ENCODE measurements at places on chromosomes 1 and 21.

GRCh38 chr1:183080406-183080805, 57.2 kb downstream of the LAMC1 start:
- DNase-seq: no peak

DNA sequence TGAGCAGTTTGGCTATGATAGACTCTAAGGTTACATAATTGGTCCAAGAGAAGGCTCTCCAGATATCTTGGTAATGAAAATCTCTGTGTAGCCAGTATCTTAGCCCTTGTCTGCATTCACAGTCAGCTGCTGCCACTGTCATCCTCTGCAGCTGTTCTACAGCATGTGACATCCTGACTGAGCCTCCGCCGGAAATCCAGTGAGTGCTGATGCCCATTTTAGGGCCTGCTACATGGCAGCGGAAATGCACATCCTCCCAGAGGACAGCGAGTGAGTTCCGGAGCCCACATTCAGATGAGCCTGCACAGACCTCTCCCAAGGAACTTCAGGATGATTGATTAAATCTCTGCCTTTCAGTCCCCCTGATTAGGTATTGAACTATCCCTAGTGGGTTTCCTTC, 237.1 kb downstream of the HHIPL2 start:
- peak; percentile 3 for DNase-seq

GRCh38 chr1:77506771-77507170, 175.7 kb downstream of the ZZZ3 start:
- no peak for DNase-seq

DNA sequence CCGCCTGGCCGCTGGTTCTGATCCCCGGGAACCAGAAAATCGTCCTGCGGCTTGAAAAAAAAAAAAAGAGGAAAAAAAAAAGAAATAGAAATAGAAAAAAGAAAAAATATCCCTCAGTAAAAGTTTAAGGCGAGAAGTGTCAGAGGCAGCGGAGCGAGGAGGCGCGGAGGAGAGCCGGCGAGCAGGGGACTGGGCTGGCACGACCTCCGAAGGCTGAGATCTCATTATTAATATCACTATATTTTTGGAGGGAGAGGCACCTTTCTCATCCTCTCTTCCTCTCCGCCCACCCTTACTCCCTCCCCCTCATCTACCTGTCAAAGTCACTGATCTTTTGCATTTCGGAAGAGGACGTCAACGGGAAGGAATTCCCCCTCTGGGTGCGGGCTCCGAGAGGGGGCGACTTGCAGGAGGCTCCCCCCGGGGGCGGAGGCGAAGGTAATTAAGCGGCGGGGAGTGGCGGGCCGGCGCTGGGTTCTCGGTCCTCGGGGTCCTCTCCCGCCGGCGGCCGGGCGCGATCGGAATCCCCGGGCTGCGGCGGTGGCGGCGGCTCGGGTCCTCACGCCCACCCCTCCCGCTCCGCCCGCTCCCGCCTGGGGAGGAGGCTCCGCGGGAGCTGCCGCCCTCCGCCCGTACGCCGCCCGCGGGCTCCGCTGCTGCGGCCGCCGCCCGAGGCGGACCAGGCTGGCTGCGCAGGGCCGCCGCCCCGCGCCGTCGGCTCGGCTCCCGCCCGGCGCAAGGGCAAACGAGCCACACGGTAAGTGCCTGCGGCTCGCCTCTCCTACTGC, at the start of gene NTNG1:
Gene NTNG1, plus strand, starts transcription at position 337 of the 788 bp plus-strand sequence.
- DNase-seq: no peak

DNA sequence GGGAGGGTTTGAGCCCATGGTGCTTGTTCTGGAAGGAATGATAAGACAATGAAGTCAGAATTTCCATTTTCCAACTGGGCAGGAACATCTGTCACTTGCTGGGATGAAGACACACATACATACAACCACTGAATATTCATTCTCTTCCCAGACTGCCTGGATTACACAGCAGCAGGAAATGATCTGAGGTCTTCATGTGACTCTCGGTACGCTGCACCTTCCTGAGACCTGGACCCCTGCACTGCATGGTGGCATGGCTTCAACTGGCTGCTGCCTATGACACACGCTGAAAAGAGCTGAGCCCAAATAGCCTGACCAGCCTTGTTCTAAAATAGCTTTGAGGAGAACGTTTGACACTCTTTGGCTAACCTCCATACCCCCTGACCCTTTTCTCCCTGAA, 150.6 kb downstream of the GABPA start:
- no peak for DNase-seq

- DNase-seq: no peak
These were observed 9.7 kb upstream of the SRP9 start for GRCh38 chr1:225767634-225768540.

GRCh38 chr1:29679828-29680558, 443.7 kb downstream of the PTPRU start:
- no peak for DNase-seq
